ENCODE measurements at places on chromosomes 5 and 9.

GRCh38 chr5:27472000-27472763 is 433.8 kb upstream of the CDH9 start:
- no peak for DNase-seq

- no peak for DNase-seq
Measured at GRCh38 chr5:75756981-75757380, 39.7 kb upstream of the POC5 start.

- no peak for DNase-seq
Measured at GRCh38 chr9:129254566-129255287, 76.7 kb upstream of the IER5L start.

DNA sequence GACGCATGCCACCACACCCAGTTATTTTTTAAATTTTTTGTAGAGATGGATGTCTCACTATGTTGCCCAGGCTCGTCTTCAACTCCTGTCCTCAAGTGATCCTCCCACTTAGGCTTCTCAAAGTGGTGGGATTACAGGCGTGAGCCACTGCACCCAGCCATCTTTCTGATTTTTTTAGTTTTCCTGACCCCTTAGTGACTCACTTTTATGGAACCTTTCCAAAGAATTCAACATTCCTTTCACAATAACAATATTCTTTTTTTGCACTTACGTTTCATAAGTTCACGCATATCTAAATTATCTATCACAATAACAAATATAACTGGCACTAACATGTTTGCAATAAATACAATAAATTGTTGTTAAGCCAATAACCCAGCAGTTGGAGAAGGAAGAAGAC is 8.5 kb downstream of the ELOVL7 start:
- no peak for DNase-seq

- DNase-seq, result no peak
Measured at GRCh38 chr9:121776739-121777637, 125.6 kb downstream of the DAB2IP start.

GRCh38 chr5:81315336-81315735 is 13.9 kb downstream of the ZCCHC9 start:
- DNase-seq, result no peak

DNA sequence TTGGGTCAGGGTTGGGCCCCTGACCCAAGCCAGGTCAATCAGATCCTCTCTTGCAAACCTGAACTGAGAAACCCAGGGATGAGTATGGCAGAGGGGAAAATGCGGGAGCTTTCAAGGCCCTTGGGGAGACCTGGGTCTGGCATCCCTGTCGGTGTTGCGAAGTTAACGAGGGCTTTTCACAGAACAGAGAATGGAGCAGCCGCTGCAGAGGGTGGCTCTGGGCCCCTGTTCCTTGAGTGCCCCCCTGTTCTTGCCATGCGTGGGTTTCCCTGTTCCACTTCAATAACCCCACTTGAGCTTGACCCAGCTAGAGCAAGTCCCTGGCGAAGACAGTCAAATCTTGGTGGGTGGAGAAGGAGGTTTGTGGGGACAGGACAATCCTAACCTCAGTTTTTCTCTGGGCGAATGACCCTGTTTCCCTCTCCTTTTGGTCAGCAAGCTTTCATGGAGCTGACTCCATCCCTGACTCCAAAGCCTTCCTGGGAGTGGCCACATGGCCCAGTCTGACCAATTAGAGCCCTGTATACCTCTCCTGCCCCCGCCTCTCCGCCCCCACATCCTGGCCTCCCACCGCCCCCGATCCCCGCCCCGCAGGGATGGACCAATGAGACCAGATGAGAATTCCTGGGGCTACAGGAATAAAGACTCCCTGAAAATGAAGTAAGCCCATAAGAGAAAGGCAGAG is 2.9 kb upstream of the VDAC1 start:
- no peak for DNase-seq

GRCh38 chr9:26163931-26164330 is 485.7 kb upstream of the TUSC1 start:
- DNase-seq, result no peak

- DNase-seq, result no peak
Measured at GRCh38 chr5:61933787-61934626, 372.0 kb upstream of the KIF2A start.

DNA sequence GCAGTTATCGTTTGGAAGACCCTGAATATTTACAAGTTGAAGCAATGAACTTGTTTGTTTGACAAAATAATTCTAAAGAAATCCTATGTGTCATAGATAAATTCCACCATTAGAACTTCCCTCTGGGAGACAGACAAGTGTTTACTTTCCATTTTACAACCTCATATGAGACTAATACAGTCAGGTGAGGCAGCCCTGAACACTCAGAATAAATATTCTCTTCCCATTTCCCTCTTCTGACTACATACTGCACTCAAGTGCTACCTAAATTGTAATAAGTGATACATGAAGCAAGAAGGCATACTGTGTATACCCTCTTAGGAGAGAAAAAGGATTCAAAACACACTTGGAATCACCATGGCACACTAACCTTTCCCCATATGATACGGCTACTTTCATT is 6.8 kb downstream of the RASEF start:
- no peak for DNase-seq

Measured in CD4-positive, alpha-beta T cell treated with Interleukin-21 for 1 hour (primary cell).